ENCODE measurements at places on chromosomes 7 and 10.

GRCh38 chr10:125797424-125797823 lies 21.8 kb upstream of the MMP21 start:
- no peak for DNase-seq

DNA sequence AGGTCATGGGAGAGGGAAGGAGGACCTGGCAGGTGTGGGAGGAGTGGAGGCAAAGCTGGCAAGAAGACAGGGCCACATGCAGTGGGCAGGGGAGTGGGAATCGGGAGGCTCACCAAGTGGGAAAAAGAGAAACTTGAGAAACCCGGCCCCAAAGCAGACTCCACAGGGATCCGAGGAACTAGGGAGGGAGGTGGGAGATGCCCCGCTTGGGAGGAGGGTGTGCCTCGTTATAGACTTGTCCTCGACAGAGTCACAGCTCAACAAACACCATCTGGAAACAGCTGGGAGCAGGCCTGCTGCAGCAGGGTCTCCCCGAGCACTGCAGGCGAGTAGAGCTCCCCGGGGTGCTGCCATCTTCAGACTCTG lies 54.8 kb downstream of the MKI67 start:
- DNase-seq, result no peak

DNA sequence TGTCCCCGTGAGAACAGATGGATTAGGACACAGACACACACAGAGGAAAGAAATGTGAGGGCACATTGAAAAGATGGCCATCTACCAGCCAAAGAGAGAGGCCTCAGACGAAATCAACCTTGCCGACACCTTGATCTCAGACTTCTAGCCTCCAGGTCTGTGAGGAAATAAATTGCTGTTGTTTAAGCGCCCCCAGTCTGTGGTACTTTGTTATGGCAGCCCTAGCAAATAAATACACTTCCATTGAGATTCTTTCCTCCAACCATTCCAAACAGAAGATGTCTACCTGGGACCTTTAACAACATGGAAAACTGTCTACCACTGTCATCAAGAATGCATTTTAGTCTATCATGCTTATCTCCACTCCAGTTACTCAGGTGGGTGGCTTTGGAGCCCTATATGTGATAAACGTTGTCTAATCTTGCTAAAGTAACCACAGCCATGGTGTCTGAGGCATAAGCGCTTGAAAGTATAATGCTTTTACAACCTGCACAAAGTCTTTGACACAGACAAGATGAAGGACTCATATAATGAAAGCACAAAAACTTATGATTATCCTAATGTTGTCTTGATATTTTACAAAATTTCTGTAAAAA lies 244.3 kb downstream of the MTERF1 start:
- DNase-seq, result peak; percentile 6

- DNase-seq, result no peak
Observed at GRCh38 chr7:155509725-155510551, 36.4 kb downstream of the CNPY1 start.

DNA sequence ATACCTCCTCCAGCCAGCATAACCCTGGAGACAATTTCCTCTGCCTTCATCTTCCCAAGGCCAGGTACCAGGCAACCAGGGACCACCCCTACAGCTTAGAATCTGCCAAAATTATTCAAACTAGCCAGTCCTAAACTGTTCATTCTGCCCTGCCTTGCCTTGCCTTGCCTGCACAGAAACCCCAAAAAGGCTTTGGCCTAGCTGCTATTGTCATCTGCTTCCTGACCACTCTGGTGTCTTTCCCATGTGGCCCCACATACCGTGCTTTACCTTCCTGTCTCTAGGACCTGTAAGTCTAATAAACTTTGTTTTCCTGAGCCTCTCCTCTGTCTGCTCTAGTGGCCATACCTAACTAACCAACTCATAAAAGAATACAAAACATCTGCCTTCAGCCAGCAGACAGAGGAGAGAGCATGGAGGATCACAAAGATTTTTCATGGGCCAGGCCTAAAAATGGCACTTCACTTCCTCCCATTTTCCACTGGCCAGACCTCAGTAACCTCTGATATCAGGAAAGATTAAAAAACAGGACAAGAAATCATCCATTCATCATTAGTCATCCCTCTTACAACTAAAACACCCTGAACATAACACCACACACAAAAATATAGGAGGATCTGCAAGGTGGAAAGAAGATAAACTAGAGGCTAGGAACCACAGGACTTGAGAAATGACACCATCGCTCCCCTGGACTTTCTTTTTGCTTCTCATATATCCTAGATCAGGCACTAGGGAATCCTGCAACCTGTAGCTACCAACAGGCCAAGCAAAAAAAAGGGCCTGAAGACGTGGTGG lies 51.5 kb downstream of the IMMP2L start:
- DNase-seq, result no peak

All from mesenchymal stem cell (in vitro differentiated cells and primary cell).